ENCODE measurements at places on chromosomes 5 and 9. TPM values are rescaled to one million over a fixed set of nuclear protein-coding genes. Genes with fewer than 3 reads are reported as not detected.

- 0 out of 2 replicates have a peak, but pooled peaks cover 7% of the 10 kb centered on the region for H3K4me1 ChIP-seq
- no peak overlapping the region for H3K27ac ChIP-seq
- H3K36me3 ChIP-seq = no peaks in the 10 kb centered on the region
- H3K27me3 ChIP-seq = no peaks in the 10 kb centered on the region
These were observed 92.2 kb downstream of the SEMA6A start for GRCh38 chr5:116482394-116482793.

GRCh38 chr5:102453716-102454115 lies 45.1 kb downstream of the SLCO6A1 start:
- peak; percentile 0 for DNase-seq
- no peak overlapping the region for H3K27ac ChIP-seq
- no peaks in the 10 kb centered on the region for H3K4me1 ChIP-seq
- H3K27me3 ChIP-seq = no peaks in the 10 kb centered on the region
- H3K36me3 ChIP-seq = no peaks in the 10 kb centered on the region

Gene FRRS1L
- total RNA-seq = not detected

Gene ACOT12
- total RNA-seq = not detected

Gene FAM221B
- not detected for total RNA-seq

Gene NEURL1B
- 0.38 TPM for total RNA-seq
